Kidney (tissue), 22 donors: ENCODE measurements at places on chromosomes 5 and 9.

GRCh38 chr5:14301186-14301585 is 158.0 kb downstream of the TRIO start:
- no peak overlapping the region for H3K4me3 ChIP-seq
- H3K36me3 ChIP-seq, result peaks cover 14% of the 10 kb centered on the region
- H3K4me1 ChIP-seq, result no peaks in the 10 kb centered on the region
- H3K27me3 ChIP-seq, result no peaks in the 10 kb centered on the region

GRCh38 chr5:176732306-176732705 is 78.1 kb upstream of the UNC5A start:
- no peaks in the 10 kb centered on the region for H3K36me3 ChIP-seq
- H3K27ac ChIP-seq, result no peak overlapping the region
- DNase-seq, result no peak
- H3K27me3 ChIP-seq, result no peaks in the 10 kb centered on the region
- H3K4me1 ChIP-seq, result no peaks in the 10 kb centered on the region

- no peak overlapping the region for H3K4me3 ChIP-seq
- peaks cover 16% of the 10 kb centered on the region for H3K36me3 ChIP-seq
- H3K27me3 ChIP-seq, result no peaks in the 10 kb centered on the region
- no peaks in the 10 kb centered on the region for H3K4me1 ChIP-seq
Observed at GRCh38 chr9:33350310-33350709, 52.1 kb downstream of the AQP7 start.

DNA sequence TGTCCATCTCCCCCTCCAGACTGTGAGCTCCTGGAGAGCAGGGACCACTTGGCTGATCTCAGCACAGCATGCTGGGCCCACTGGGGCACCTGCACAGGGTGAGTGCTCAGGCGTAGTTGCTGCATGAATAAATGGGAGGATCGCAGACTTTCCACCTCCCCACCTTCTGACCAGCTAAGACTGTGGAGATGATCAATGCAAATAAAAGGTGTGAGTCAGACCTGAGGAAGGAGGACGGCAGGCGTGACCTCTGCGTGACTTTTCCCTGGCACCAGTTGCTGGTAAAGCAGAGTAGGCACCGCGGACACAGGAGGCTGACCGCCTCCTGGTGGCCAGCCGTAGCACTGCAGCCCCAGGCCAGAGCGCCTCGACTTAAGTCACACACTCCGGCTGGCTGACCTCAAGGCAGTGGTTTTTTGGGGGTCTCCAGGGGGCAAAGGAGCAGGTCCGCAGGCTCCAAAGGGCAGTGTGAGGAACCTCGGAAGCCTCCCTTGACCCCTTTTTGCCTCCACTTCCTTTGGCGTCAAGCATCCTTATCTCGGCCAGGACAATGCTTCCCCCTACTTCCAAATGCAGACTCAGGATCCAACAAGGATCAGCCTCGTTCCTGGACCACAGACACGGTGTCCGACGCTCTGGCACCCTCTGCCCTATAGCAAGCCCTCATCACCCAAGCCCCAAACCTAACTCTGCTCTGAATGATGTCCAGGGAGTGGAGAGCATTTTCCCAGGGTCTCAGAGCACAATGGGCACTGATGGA is 12.7 kb upstream of the TDRD7 start:
- H3K27ac ChIP-seq, result no peak overlapping the region
- H3K36me3 ChIP-seq, result no peaks in the 10 kb centered on the region
- no peak overlapping the region for H3K4me3 ChIP-seq
- H3K27me3 ChIP-seq, result no peaks in the 10 kb centered on the region
- H3K4me1 ChIP-seq, result no peaks in the 10 kb centered on the region
- DNase-seq, result peak; percentile 78

GRCh38 chr9:114303571-114303970 is 19.3 kb upstream of the ORM1 start:
- H3K27me3 ChIP-seq, result no peaks in the 10 kb centered on the region
- no peaks in the 10 kb centered on the region for H3K4me1 ChIP-seq
- no peak overlapping the region for H3K27ac ChIP-seq
- DNase-seq, result peak; percentile 12
- H3K36me3 ChIP-seq, result peaks cover 13% of the 10 kb centered on the region

GRCh38 chr5:318341-318897 is 3.1 kb upstream of the AHRR start:
- no peak overlapping the region for H3K4me3 ChIP-seq
- H3K27ac ChIP-seq, result no peak overlapping the region
- peaks cover 12% of the 10 kb centered on the region for H3K27me3 ChIP-seq
- H3K4me1 ChIP-seq, result no peaks in the 10 kb centered on the region
- peaks cover 12% of the 10 kb centered on the region for H3K36me3 ChIP-seq
- peak; percentile 80 for DNase-seq

GRCh38 chr5:177131352-177132135 is 2.0 kb upstream of the NSD1 start:
- peak; percentile 73 for DNase-seq
- no peaks in the 10 kb centered on the region for H3K27me3 ChIP-seq
- H3K27ac ChIP-seq, result no peak overlapping the region
- H3K4me1 ChIP-seq, result peaks cover 12% of the 10 kb centered on the region
- no peaks in the 10 kb centered on the region for H3K36me3 ChIP-seq

DNA sequence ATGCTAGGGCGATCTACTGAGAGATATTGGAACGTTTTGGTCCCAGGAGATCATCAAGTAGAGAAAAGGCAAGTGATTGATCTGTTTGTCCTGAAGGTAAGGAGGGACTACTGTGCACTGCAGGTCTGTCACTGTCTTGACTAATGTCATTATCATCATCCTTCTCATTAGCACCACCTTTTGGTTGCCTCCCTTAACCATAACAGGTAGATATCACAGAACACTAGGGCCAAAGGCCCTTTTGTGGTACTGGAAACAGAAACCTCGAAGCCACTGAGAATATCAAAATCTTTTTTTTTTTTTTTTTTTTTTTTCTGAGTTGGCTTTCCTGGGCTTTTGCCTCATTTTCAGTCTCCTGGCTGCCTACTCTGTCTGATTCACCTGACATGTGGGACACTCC is 134.0 kb downstream of the KCTD16 start:
- H3K4me1 ChIP-seq, result no peaks in the 10 kb centered on the region
- H3K4me3 ChIP-seq, result no peak overlapping the region
- no peaks in the 10 kb centered on the region for H3K27me3 ChIP-seq
- H3K27ac ChIP-seq, result no peak overlapping the region
- no peak for DNase-seq
- H3K36me3 ChIP-seq, result no peaks in the 10 kb centered on the region

DNA sequence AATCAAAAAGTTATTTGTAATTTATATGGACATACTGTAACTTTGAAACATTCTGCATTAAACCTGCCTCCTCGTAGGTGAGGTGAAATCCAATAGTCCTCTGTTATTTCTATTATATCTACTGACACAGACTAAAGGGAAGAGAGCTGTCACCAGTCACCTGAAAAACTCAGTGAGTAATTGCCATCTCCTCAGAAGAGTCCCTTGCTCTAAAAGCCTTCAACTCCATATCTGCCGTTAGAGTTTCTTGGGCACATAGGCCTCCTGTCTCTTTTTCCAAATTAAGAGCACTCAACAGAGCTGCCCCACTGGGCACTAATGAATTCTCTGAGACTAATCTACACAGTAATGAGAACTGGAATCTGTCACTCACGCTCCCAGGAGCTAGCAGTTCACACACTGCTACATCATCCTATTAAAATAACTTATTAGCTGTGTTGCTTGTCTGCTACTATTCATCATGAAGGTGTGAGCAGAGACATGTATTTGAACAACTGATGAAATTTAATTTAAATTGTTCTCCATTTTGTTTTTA is 67.3 kb upstream of the VCAN start:
- H3K27me3 ChIP-seq, result no peaks in the 10 kb centered on the region
- no peak for DNase-seq
- no peaks in the 10 kb centered on the region for H3K36me3 ChIP-seq
- H3K4me3 ChIP-seq, result no peak overlapping the region

- no peaks in the 10 kb centered on the region for H3K4me1 ChIP-seq
- no peaks in the 10 kb centered on the region for H3K36me3 ChIP-seq
- H3K27ac ChIP-seq, result no peak overlapping the region
- DNase-seq, result no peak
- H3K4me3 ChIP-seq, result no peak overlapping the region
Observed at GRCh38 chr5:15421921-15422412, 78.0 kb upstream of the FBXL7 start.

GRCh38 chr5:133847886-133848285 is 120.5 kb downstream of the C5orf15 start:
- H3K27ac ChIP-seq, result no peak overlapping the region
- no peaks in the 10 kb centered on the region for H3K27me3 ChIP-seq
- peak; percentile 16 for DNase-seq
- no peaks in the 10 kb centered on the region for H3K36me3 ChIP-seq
- H3K4me3 ChIP-seq, result no peak overlapping the region
- no peaks in the 10 kb centered on the region for H3K4me1 ChIP-seq

GRCh38 chr9:38641985-38642864 is 21.8 kb upstream of the ANKRD18A start:
- no peak overlapping the region for H3K27ac ChIP-seq
- H3K36me3 ChIP-seq, result no peaks in the 10 kb centered on the region
- no peaks in the 10 kb centered on the region for H3K4me1 ChIP-seq
- H3K27me3 ChIP-seq, result no peaks in the 10 kb centered on the region
- no peak overlapping the region for H3K4me3 ChIP-seq
- no peak for DNase-seq

- no peaks in the 10 kb centered on the region for H3K36me3 ChIP-seq
- DNase-seq, result no peak
- H3K4me3 ChIP-seq, result no peak overlapping the region
- H3K27ac ChIP-seq, result no peak overlapping the region
- H3K4me1 ChIP-seq, result peaks cover 12% of the 10 kb centered on the region
- H3K27me3 ChIP-seq, result no peaks in the 10 kb centered on the region
Observed at GRCh38 chr9:92735636-92736562, 28.7 kb downstream of the BICD2 start.

- no peaks in the 10 kb centered on the region for H3K4me1 ChIP-seq
- H3K27me3 ChIP-seq, result no peaks in the 10 kb centered on the region
- H3K36me3 ChIP-seq, result no peaks in the 10 kb centered on the region
Observed at GRCh38 chr5:15524712-15525111, 24.7 kb downstream of the FBXL7 start.

GRCh38 chr9:121898856-121899255 is 194.3 kb downstream of the TTLL11 start:
- no peak overlapping the region for H3K27ac ChIP-seq
- H3K27me3 ChIP-seq, result peaks cover 2% of the 10 kb centered on the region
- DNase-seq, result no peak
- H3K4me3 ChIP-seq, result no peak overlapping the region
- peaks cover 2% of the 10 kb centered on the region for H3K4me1 ChIP-seq

DNA sequence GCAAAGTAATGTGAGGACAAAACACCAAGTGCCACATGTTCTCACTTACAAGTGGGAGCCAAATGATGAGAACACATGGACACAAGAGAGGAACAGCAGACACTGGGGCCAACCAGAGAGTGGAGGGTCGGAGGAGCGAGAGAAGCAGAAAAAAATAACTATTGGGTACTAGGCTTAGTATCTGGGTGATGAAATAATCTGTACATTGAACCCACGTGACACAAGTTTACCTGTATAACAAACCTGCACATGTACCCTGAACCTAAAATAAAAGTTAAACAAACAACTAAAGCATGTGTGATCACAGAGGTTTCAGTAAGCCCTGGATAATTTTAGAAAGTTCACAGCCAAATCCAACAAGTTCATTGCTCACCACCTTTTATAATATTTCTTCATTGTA is 160.1 kb downstream of the TENT4A start:
- H3K27me3 ChIP-seq, result no peaks in the 10 kb centered on the region
- H3K4me3 ChIP-seq, result no peak overlapping the region
- no peak for DNase-seq
- no peaks in the 10 kb centered on the region for H3K4me1 ChIP-seq

GRCh38 chr5:17255471-17256021 is 38.1 kb downstream of the BASP1 start:
- H3K4me1 ChIP-seq, result no peaks in the 10 kb centered on the region
- no peaks in the 10 kb centered on the region for H3K27me3 ChIP-seq
- no peaks in the 10 kb centered on the region for H3K36me3 ChIP-seq
- DNase-seq, result no peak
- no peak overlapping the region for H3K4me3 ChIP-seq

- H3K4me1 ChIP-seq, result peaks cover 4% of the 10 kb centered on the region
- no peak overlapping the region for H3K4me3 ChIP-seq
- no peak for DNase-seq
- no peaks in the 10 kb centered on the region for H3K27me3 ChIP-seq
Observed at GRCh38 chr5:54615381-54615780, 97.8 kb downstream of the SNX18 start.

DNA sequence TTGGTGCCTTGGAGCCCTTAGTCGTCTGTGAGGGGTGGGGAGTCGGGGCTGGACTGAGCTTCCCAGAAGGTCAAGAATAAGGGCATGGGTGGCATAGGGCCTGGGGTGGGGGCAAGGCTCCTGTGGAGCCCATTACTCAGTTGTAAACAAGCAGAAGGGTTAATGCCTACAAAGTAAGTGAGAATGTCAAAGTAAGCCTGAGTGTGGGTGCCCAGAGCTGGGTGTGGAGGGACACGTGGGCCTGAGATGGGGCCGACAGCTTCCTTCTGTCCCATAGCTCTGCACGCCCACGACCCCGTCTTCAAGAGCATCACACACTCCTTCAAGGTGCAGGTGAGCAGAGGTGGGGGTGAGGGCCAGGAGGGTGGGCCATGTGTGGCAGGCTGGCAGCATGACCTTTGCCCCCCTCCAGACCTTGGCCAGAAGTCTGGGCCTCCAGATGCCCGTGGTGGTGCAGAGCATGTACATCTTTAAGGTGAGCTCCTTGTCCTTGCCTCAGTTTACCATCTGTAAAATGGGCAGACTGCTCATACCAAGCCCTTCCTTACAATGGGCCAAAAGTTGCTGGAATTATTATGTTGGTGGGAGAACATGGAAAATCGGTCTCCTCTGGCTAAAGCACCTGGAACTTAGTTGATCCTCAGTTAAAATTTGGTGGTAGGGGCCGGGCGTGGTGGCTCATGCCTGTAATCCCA is 11.1 kb downstream of the DOLK start:
- H3K27me3 ChIP-seq, result no peaks in the 10 kb centered on the region
- H3K27ac ChIP-seq, result no peak overlapping the region
- H3K36me3 ChIP-seq, result no peaks in the 10 kb centered on the region
- H3K4me3 ChIP-seq, result no peak overlapping the region

DNA sequence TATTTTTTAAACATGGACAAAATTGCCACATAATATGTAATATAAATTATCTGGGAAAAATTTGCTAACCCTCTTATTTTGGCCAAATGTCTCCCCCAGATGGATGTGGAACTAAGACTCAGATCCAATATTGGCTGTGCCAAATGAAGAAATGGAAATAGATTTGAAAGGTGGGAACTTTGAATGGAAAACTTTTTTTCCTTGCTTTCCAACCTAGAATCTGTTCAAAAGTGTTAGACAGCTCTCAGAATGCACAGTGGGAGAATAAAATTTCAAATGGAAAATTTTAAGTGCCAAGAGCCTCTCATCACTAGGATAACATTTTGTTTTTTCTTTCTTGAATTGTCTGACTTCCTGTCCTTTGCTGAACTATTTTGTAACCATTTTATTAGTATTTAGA is 142.6 kb upstream of the GAS1 start:
- H3K27me3 ChIP-seq, result no peaks in the 10 kb centered on the region
- H3K27ac ChIP-seq, result no peak overlapping the region
- no peaks in the 10 kb centered on the region for H3K4me1 ChIP-seq
- no peak for DNase-seq

DNA sequence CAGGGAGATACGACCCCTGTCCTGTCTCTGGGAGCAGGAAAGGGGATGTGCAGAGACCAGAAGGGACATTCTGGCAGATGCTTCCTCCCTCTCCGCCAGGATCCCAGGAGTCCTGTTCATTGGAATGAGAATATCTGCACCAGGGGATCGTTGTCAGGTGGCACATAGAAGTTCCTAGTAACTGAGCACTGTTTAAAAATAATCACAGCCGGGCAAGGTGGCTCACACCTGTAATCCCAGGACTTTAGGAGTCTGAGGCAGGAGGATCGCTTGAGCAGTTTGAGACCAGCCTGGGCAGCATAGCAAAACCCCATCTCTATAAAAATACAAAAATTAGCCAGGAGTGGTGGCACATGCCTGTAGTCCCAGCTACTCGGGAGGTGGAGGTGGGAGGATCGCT is 12.3 kb downstream of the SARDH start:
- H3K27me3 ChIP-seq, result no peaks in the 10 kb centered on the region
- no peak overlapping the region for H3K4me3 ChIP-seq
- no peaks in the 10 kb centered on the region for H3K36me3 ChIP-seq
